SJSA1 (cell line): ENCODE measurements at places on chromosomes 7 and 10. TPM values are rescaled to one million over a fixed set of nuclear protein-coding genes. Genes with fewer than 3 reads are reported as not detected.

Gene LOXL4
- total RNA-seq, result 0.55 TPM in 1 of 2 replicates, not detected in the other

Gene LRRN3
- total RNA-seq, result 0.22 TPM in 1 of 2 replicates, not detected in the other

Gene ZNF479
- total RNA-seq, result not detected in 2 replicates

Gene CADPS2
- total RNA-seq, result 16.1 and 16.6 TPM in 2 replicates

Gene NDUFB8
- total RNA-seq, result 195 and 280 TPM in 2 replicates

Gene CRTAC1
- not detected in 2 replicates for total RNA-seq

Gene GBX1
- total RNA-seq, result not detected in 2 replicates

- H3K4me3 ChIP-seq, result no peak overlapping the region
- no peak overlapping the region for H3K27ac ChIP-seq
- peaks cover 14% of the 10 kb centered on the region; the same call in 1 of the 2 replicates for H3K27me3 ChIP-seq
- H3K4me1 ChIP-seq, result no peaks in the 10 kb centered on the region
- no peaks in the 10 kb centered on the region for H3K36me3 ChIP-seq
- DNase-seq, result no peak
Observed at GRCh38 chr10:84237199-84238051, 3.9 kb downstream of the LRIT1 start.

- no peak overlapping the region for H3K4me3 ChIP-seq
- no peaks in the 10 kb centered on the region for H3K4me1 ChIP-seq
- H3K27me3 ChIP-seq, result no peaks in the 10 kb centered on the region
- no peak for DNase-seq
- no peaks in the 10 kb centered on the region for H3K36me3 ChIP-seq
- no peak overlapping the region for H3K27ac ChIP-seq
Observed at GRCh38 chr7:158116235-158116634, 471.4 kb downstream of the PTPRN2 start.

GRCh38 chr10:120459185-120459584 is 2.2 kb downstream of the PLPP4 start:
- no peak overlapping the region for H3K27ac ChIP-seq
- peaks cover 5% of the 10 kb centered on the region; the same call in 1 of the 2 replicates for H3K27me3 ChIP-seq
- no peak for DNase-seq

DNA sequence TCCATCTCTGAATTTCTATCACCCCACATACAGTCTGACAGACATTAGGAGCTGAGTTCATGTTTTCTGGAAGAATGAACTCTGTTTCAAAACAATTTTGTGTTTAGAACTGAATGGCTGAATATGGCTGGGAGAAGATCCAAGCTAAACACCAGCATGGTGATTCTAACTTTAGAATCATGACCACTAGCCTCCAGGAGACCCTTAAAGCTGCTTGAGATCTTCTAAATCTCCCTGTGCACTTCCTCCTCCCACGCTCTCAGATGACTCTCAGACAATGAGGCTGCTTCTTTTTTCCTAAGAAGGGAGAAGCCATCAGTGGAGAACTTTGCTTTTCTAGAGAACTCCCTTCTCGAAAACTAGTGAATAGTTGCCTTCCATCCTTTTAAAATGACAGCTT is 711.2 kb downstream of the GRID1 start:
- H3K36me3 ChIP-seq, result no peaks in the 10 kb centered on the region
- DNase-seq, result no peak
